NB4 (cell line): ENCODE measurements at places on chromosomes 4 and X.

DNA sequence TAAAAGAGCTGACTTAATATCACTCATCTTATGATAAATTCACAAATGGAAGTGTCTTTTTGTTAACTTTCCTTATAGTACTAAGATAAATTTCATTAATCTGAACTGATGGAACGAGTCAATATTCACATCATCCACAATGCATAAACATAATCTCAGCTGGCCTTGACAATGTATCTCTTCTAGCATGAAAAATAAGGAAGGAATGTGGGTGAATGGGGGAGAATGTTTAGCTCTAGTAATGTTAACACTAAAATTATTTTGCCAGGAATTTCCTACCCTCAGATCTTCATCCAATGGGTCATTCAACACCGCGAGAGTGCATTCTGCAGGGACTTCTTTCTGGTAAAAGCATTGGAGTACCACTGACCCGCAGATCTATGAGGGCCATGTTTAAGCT, 15.8 kb downstream of the TRPC3 start:
- DNase-seq: no peak

DNA sequence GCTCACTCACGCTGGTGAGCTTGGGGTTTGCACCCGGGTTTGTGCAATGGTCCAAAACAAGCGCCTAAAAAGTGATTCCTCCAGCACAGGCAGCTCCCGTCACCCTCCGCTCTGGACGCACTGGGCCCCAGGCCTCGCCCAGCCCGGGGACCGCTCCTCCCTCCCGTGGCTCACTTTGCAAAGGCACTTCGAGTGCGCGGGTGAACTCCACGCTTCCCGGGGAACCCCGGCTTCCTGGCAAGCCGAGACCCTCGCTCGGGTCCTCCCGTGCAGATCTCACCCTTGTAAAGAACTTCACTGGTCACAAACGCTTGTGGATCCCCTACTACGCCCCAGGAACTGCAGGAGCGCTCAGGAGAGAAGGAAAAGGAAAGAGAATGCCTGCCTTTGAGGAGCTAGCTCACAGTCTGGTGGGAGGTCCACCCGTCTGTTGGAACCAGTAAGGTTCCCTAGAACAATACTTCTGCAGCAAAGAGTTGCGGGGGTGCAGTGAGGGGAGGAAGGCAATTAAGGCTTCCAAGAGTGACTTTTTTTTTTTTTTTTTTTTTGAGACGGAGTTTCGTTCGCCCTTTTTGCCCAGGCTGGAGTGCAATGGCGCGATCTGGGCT, at the start of gene CTPS2:
TSS of gene CTPS2 (minus strand) at position 122 of the 608 bp plus-strand sequence. CDS start 9,767 bp downstream, outside the sequence.
- DNase-seq: peak; percentile 71

DNA sequence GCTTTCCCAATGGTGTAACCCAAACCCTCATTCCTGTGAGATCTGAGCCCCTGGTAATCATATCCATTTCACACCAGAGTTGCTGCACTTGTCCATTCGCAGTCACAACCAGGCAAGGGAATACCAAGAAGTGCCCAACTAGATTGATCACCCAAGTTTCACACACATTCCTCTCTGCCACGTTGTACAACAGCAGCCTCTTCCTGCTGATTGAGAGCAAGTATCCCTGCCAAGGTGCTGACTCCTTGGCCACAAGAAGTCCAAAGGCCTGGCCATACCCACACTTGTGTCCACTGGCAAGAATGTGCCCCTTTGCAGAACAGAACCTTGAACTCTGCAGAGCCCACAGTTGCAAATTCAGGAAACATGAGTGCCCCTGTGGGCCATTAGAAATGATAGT, 6.5 kb upstream of the ACOT9 start:
- DNase-seq: no peak

- DNase-seq: no peak
Measured at GRCh38 chr4:16860516-16860915, 37.9 kb downstream of the LDB2 start.

- DNase-seq: no peak
Measured at GRCh38 chrX:39922488-39922887, 175.3 kb downstream of the BCOR start.

GRCh38 chr4:21765810-21766407, 182.7 kb downstream of the KCNIP4 start:
- peak; percentile 45 for DNase-seq

DNA sequence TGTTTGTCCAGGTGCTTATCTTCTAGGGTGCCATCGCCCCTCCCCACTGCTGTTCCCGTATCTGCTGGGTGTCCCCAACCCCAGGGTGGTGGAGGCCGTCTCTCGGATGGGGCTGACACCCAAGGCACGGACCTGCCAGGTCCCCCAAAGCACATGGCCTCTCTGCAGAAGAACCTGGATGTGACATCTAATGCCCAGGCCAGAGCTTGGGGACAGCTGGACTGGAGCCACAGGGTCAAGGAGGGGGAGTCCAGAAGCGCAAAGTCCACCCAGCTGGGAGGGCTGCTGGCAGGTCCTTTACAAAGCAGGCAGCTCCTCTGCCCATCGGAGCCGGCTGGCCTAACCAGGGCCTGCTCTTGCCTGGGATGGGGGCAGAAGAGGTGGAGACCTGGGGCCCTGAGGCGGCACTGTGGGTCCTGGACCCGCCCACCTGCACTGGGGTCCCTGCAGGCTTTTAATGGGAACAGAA, 751 bp upstream of the DOK7 start:
- DNase-seq: no peak

GRCh38 chr4:78824001-78824400, 47.9 kb downstream of the BMP2K start:
- no peak for DNase-seq

GRCh38 chrX:38768079-38768478, 33.2 kb upstream of the MID1IP1 start:
- peak; percentile 34 for DNase-seq

DNA sequence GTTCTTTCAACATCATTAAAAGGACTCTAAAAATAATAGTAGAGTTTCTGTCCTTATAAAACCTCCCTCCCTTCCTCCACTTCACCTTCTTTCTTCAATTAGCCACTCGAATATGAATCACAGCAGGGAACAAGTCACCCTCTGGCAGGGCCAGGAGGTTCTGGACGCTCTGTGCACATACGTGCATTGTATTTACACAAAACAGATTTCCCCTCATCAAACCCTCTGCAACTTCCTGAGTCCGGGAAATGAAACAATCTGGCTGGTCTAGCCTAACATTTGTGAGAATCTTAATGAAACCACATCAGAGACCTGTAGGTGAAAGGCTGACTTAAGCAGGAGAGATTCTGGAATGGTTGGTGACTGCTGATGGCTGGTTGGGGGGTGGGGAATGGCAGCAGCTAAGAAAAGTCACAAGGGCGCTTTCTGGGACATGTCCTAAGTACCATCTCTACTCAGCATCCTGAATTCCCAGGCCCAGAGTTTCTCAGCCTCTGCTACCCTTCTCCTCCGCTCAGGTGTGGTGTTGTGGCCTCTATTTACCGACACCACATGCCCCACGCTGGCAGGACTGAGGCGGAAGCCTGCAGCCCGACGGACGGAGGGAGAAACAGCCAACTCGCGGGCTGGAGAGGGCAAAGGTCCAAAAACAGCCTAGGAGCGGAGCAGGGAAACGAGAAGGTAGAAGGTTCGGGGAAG, 1.0 kb downstream of the ZDHHC9 start:
- DNase-seq: no peak

- no peak for DNase-seq
Measured at GRCh38 chrX:14501327-14501726, 28.0 kb upstream of the GLRA2 start.

- DNase-seq: no peak
Measured at GRCh38 chr4:165972747-165973146, 99.7 kb downstream of the TLL1 start.

DNA sequence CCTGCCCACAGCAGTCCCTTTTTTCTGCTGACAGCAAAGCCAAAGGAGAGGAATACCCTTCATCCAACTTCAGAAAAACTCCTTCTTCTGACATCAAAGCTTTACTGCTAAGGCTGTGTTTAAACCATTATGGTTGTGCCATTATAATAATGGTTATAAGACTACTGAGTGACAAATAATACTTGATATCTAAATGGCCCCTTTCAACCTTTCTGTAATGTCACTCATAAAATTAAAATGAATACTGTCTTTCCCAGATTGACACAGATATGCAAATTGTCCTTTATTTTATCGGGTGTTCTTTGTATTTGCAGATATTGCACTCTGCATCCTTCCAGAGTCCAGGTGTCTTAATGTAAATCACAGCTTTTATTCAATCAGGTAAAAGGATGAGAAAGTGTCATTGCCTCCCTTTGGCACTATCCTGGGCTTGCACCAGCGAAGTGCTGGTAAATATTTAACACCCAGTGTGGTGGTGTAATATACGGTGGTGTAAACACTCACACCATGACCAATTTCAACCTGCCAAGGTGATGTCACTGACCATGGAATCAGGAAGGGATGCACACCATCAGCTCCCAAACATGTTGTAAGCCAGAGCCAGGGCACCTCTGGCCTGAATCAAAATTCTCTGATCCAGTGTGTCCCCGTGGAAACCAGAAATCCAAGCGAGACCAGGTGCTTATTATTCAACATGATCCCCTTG, 139.4 kb upstream of the TENM3 start:
- DNase-seq: no peak

DNA sequence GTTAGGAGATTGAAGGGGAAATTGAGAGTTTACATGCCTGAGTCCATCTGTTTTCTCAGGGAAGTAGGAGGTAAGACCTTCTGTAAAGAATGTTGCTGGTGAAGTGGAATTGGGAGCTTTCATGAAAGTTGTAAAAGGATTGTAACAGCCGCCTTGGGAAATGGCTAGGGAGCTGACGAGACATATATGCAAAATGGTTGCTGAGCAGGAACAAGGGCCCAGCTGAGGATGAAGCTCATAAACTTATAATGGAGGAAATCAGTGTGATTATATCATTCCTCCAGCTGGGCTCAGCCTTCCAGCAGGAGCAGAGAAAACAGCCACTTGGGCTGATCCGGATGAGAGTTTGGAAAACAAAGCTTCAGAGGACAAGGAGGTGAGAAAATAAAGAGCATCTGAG, 208.7 kb downstream of the MAPK10 start:
- DNase-seq: no peak
